ENCODE measurements at places on chromosomes 11 and 22.

GRCh38 chr11:12642806-12643428, 31.3 kb upstream of the TEAD1 start:
- DNase-seq: no peak

DNA sequence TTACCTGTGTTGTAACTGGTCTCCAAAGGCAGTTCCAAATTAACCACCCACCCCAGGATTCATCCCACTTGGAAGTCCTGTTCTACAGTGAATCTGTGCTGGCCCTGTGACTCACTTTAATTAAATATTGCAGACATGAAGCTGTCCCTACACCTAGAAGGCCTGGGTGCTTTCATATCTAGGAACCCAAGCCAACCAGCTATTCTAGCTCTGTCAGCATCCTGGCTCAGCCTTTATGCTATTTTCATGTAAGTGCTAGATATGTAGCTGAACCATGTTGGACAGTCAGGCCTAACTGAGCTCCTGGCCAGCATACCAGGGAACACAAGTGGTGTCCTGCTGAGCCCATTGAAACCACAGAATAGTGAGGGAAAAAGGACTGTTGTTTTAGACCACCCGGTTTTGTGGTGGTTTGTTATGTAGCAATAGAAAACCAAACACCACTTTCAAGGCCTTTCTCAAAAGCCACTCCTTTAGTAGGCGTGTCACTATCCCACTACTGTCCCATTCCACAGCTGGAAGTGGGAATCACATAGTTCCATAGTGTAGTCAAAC, 30.3 kb downstream of the CNTF start:
- no peak for DNase-seq

- peak; percentile 16 for DNase-seq
Measured at GRCh38 chr11:59754494-59754858, 700 bp upstream of the STX3 start.

GRCh38 chr11:117909611-117910382, 19.4 kb downstream of the TMPRSS13 start:
- DNase-seq: no peak

GRCh38 chr11:12860827-12861226, 148.3 kb upstream of the RASSF10 start:
- no peak for DNase-seq
